Endothelial cell (in vitro differentiated cells): ENCODE measurements at places on chromosomes 4 and X. TPM values are rescaled to one million over a fixed set of nuclear protein-coding genes. Genes with fewer than 3 reads are reported as not detected.

DNA sequence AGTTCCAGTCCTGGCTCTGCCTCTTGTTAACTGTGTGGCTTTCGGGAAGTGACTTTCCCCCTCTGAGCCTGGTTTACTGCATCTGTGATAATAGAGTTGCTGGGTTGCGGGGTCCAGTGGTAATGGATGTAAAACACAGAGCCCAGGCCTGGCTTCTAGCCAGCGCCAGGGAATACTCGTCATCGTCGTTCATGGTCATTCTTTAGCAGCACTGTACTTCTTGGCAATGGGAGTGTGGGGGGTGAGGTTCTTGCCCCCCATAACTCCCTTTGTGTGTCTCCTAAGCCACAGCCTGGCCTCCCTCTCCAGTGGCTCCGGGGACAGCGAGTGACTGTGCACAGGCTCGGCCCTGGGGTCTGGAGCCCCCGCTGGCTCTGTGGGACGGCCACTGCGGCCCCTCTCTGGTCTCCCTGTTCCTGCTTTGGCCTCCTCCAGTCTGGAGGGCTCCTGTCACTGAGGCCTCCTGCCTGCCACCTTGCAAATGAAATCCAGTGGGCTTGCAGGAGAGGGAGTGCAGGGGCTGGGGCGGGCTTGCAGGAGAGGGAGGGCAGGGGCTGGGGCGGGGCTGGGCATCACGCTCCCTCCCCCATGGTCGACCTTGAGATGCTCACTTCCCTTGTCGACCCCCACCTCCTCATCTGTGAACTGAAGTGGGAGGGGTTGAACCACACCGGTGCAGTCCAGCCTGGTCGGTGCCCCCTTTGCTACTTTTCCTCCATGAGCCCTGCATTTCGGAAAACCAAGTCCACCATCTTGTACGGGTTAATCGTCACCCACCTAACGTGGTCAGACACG lies 13.2 kb downstream of the PSAPL1 start:
- H3K4me1 ChIP-seq: no peaks in the 10 kb centered on the region
- peaks cover 1% of the 10 kb centered on the region for H3K27me3 ChIP-seq
- H3K4me3 ChIP-seq: no peak overlapping the region
- H3K36me3 ChIP-seq: peaks cover 6% of the 10 kb centered on the region

DNA sequence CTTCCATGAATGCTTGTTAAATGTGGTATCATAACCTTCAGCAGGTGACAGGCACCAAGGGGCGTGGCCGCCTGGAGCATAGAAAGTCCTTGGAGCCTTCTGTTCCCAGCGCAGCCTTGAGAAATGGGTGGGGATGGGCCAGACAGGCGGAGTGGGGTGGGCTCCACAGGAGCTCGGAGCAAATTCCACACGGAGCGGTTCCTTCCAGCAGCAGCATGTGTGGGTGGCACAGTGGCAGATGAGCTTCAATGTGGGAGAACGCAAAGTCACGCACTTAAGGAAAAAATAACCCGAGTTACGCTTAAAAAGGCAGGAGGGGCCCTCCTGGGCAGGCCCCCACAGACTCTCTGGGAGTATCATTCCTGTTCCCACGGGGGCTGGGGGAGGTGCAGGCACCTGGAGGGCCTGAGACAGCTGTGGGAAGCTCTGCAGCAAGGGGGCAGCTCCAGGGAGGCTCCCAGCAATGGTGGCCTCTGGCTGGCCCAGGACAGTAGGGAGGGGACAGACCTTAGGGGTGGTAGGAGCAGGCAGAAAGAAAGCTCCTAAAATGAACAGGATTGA lies 15.3 kb downstream of the TMEM271 start:
- H3K4me1 ChIP-seq: no peaks in the 10 kb centered on the region
- no peak overlapping the region for H3K4me3 ChIP-seq
- no peak overlapping the region for H3K27ac ChIP-seq
- no peak for DNase-seq
- H3K27me3 ChIP-seq: peaks cover 5% of the 10 kb centered on the region
- peaks cover 6% of the 10 kb centered on the region for H3K36me3 ChIP-seq

SULT1B1 gene
- not detected for total RNA-seq

GRCh38 chr4:151251603-151252304 lies 25.2 kb upstream of the PRSS48 start:
- H3K36me3 ChIP-seq: peaks cover 3% of the 10 kb centered on the region
- H3K27ac ChIP-seq: no peak overlapping the region
- no peak for DNase-seq
- no peak overlapping the region for H3K4me3 ChIP-seq
- no peaks in the 10 kb centered on the region for H3K4me1 ChIP-seq
- no peaks in the 10 kb centered on the region for H3K27me3 ChIP-seq

PABPC1L2B gene
- total RNA-seq: 9.4 TPM

DNA sequence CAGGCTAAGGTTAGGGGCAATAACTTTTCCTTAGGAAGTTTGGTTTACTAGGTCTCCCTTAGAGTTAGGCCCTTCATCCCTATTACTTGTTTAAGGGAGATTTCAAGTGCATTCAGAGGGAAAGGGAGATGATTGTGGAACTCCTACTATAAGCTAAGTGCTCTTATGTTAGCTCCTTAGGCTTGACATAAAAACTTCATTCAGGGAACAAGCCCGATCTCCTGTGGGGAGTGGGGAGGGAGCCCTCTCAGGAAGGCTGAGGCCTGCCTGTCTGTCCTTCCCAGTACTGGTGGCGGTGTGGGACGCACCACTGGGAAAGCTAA lies 8.0 kb downstream of the KLF3 start:
- H3K27ac ChIP-seq: peak overlapping the region; percentile 84
- no peak for DNase-seq
- H3K4me3 ChIP-seq: no peak overlapping the region
- peaks cover 8% of the 10 kb centered on the region for H3K27me3 ChIP-seq
- H3K36me3 ChIP-seq: peaks cover 5% of the 10 kb centered on the region

GRCh38 chr4:155419266-155419665 lies 42.5 kb upstream of the MAP9 start:
- H3K4me3 ChIP-seq: no peak overlapping the region
- H3K27ac ChIP-seq: no peak overlapping the region
- H3K27me3 ChIP-seq: no peaks in the 10 kb centered on the region
- H3K36me3 ChIP-seq: no peaks in the 10 kb centered on the region
- H3K4me1 ChIP-seq: no peaks in the 10 kb centered on the region
- DNase-seq: no peak

- H3K4me3 ChIP-seq: no peak overlapping the region
- peaks cover 30% of the 10 kb centered on the region for H3K4me1 ChIP-seq
- H3K27me3 ChIP-seq: peaks cover 31% of the 10 kb centered on the region
- no peak overlapping the region for H3K27ac ChIP-seq
Measured at GRCh38 chr4:110625576-110626257, 2.8 kb upstream of the PITX2 start.

DNA sequence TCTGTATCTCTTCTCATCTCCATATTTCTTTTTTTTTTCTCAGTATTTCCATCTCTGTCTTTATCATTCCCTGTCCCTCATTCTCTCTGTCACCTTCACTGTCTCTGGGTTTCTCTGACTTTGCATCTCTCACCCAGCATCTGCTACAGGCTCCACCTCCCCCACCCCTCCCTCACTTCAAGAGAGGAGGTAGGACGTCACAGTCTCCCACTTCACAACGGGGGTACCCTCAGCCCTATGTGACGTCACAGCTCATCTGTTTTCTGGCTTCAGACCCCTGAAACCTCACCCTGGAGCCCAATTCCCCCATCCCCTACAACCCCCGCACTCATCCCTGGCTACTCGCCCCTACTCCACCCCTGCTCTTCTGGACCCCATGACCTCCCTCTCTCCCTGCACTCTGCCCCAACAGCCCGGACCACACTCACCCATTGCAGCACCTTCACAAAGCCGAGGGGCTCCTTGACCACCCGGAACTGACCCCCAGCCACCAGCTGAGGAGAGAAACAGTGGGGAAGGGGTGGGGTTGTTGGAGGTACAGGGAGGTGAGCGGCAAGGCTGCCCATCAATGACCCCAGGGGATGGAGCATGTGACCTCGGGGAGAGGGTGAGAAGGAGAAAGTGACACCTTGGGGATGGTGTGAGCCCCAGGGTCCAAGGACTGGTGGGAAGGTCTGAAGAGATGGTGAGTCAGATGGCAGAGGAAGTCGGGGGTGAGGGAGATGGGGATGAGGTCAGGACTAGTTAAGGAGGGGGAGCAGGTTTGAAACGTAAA lies 1.3 kb downstream of the SYP start:
- H3K36me3 ChIP-seq: no peaks in the 10 kb centered on the region
- no peak overlapping the region for H3K4me3 ChIP-seq
- H3K27me3 ChIP-seq: peaks cover 4% of the 10 kb centered on the region

DNA sequence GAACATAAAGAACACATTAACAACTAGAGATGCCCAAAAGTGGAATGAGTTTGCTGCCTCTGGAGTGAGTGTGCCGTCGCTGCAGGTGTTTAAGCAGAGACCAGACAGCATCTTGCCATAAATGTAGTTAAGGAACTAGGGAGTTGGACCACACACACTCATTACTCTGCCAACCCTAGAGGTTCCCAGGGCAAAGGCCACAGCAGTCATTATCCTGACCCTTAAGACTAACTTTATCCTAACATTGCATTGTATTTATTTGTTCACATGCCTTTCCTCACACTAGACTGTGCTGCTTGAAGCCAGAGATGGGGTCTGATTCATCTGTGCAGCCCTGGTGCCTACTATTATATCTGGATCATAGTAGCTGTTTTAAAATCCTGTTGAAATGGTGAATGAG lies 16.9 kb upstream of the PLA2G12A start:
- H3K27me3 ChIP-seq: no peaks in the 10 kb centered on the region
- H3K4me3 ChIP-seq: no peak overlapping the region
- H3K36me3 ChIP-seq: no peaks in the 10 kb centered on the region
- no peaks in the 10 kb centered on the region for H3K4me1 ChIP-seq
